ENCODE measurements at places on chromosomes 13 and 19.

GRCh38 chr19:608155-609003 lies 18.7 kb downstream of the HCN2 start:
- no peak for DNase-seq

- no peak for DNase-seq
These were observed 5.1 kb upstream of the GPI start for GRCh38 chr19:34359954-34360315.

DNA sequence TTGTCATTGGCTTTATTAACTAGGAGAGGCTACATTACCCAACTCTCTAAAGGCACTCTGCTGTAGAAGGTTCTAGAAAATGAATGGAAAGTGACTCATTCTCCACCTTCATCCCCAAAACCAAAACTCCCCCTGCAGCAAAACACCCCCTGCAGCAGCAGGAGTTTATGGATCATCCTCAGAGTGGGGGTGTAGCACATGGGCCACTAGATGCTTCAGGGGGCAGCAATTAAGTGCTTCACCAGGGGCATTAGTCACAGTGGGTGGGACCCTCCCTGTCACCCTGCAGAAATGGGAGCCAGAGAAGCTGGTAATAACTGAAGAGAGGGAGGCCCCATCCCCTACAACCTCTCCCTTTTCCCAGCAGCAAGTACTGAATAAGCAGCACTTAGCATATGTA lies 64.5 kb upstream of the MED4 start:
- DNase-seq = no peak

DNA sequence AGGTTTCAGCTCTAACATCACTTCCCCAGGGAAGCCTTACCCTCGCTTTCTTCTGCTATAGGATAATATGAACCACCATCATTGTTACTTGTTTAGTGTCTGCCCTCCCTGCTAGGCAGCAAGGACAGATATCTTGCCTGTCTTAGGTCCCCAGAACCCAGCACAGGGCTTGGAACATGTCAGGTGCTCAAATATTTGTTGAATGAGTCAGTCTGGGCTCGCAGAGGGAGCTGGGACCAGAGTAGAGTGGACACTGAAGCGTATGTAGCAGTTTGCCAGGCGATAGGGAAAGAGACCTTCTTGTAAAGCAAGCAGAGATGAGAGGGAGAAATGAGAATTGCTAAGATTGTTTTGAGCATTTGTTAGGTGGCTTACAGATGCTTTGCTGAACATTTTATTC lies 11.7 kb downstream of the BCKDHA start:
- DNase-seq = peak; percentile 44

DNA sequence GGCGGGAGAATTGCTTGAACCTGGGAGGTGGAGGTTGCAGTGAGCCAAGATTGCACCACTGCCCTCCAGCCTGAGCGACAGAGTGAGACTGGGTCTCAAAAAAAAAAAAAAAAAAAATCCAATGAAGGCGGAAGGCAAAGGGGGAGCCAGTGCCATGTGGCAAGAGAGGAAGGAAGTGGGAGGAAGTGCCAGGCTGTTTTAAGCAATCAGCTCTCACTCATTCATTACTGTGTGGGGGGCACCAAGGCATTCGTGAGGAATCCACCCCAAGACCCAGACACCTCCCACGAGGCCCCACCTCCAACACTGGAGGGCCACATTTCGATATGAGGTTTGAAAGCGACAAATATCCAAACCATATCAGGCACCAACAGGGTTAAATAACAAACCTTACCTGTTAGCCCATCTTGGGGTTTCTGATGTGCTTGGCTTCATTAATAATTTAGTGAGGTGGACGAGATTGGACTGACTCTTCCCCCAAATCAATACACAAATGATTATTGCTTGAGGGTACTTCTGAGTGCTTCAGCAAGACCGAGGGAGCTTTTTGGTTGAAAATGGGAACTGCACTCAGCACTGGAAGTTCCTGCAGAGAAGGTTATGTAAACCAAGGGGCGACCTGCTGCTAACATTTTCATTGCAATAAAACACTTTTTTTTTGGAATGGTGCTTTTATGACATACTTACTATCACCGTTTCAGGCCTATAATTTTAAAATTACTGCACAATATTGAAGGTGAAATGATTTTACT lies 7.5 kb upstream of the LRP3 start:
- no peak for DNase-seq

GRCh38 chr13:101465877-101466276 lies 13.4 kb downstream of the ITGBL1 start:
- no peak for DNase-seq

GRCh38 chr19:49347835-49348234 lies 12.6 kb downstream of the CD37 start:
- DNase-seq = no peak

GRCh38 chr13:25802579-25802978 lies 249.2 kb downstream of the SHISA2 start:
- no peak for DNase-seq

GRCh38 chr19:47109541-47110375 lies 3.8 kb downstream of the ZC3H4 start:
- DNase-seq = no peak

GRCh38 chr13:74645586-74645985 lies 511.4 kb upstream of the KLF12 start:
- no peak for DNase-seq

DNA sequence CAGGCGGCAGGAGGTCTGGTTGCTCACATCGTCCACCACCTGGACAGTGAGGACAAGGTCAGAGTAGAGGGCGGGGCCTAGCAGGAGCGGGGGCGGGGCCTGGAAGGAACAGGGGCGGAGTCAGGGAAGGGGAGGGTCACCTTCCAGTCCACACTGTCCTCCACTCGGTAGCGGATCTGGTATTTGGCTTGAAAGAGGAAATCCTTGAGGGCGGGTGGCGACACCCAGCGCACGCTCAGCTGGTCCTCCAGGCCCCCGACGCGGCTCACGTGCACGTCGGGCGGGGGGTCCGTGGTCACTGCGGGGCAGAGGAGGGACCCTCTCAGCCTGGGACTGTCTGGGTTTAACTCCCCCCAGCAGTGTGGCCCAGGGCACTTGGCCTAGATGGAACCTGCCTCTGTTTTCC lies 8.2 kb downstream of the REX1BD start:
- DNase-seq = peak; percentile 10

GRCh38 chr13:76331943-76332712 lies 554.1 kb downstream of the KCTD12 start:
- no peak for DNase-seq

GRCh38 chr13:110416131-110417025 lies 109.3 kb downstream of the COL4A2 start:
- no peak for DNase-seq

GRCh38 chr13:111971891-111972780 lies 94.8 kb upstream of the SOX1 start:
- peak; percentile 72 for DNase-seq

GRCh38 chr13:27391471-27391870 lies 32.9 kb upstream of the GTF3A start:
- DNase-seq = no peak

DNA sequence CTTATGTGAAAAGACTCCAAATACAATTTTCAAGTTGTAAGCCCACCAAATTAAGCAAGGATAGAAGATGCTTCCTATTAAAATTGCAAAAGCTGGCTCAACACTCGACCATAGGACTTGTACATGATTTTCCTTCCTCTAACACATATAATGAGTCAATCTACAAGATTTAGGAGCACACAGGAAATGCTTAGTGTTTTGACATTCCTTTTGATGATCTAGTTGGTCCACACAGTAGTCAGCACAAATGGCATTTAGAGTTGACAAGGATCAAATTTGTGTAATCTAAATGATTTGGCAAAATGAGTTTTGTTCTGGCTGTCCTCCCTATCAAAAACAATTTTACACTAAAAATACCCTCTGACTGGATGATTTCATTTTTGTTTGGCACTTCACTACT lies 340.2 kb downstream of the DIAPH3 start:
- DNase-seq = no peak

GRCh38 chr13:50129706-50130122 lies 114.5 kb downstream of the KCNRG start:
- DNase-seq = no peak

DNA sequence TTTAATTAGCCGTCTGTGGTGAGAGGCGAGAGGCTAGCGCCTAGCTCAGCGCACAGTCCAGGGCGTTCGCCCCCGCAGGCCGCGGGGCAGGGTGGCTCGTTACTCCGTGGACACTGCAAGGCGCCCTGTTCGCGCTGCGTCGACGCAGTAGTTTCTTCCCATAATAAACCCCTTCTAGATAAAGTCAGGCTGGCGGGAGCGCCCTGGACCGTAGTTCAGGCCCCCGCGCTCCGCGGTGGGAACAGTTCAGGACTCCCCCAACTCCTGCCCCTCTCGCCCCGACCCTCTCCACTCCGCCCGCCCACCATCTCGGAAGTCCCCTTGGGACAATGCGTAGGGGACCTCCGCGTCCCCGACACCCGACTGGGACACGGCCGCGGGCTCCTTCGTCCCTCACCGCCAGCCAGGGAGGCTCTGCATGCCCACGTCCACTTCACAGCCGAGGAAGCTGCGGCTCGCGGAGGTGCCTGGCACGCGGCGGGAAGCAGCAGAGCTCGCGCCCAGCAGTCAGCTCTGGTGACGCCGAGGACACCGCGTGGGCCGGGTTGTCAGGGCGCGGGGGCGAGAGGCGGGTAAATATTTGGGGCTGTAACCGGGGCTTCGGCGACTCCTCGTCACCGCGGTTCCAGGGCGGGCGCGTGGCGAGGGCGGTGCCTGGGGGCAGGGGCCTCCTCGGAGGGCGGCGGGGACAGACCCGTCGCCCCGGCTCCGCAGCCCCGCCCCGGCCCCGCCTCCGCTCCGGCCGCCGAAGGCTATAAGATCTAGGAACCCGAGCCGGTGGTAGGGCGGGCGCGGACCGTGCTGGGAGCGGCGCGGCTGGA lies at the start of gene RGCC:
RGCC (plus strand) TSS at position 783 of the 821 bp plus-strand sequence. CDS start 158 bp downstream, outside the sequence.
- peak; percentile 20 for DNase-seq

DNA sequence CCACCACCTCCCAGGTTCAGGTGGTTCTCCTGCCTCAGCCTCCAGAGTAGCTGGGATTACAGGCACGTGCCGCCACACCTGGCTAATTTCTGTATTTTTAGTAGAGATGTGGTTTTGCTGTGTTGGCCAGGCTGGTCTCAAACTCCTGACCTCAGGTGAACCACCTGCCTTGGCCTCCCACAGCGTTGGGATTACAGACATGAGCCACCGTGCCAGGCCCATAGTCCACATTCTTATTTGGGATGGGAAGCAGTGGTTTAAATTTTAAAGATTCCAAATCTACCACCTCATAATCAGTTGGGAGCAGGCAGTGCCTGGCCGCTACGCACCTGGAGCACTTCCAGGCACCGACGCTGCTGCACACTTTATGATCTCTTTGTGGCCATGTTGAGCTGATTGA lies 160.6 kb upstream of the SOX1 start:
- DNase-seq = no peak

- no peak for DNase-seq
These were observed 814.2 kb upstream of the SLITRK5 start for GRCh38 chr13:86856991-86857390.

DNA sequence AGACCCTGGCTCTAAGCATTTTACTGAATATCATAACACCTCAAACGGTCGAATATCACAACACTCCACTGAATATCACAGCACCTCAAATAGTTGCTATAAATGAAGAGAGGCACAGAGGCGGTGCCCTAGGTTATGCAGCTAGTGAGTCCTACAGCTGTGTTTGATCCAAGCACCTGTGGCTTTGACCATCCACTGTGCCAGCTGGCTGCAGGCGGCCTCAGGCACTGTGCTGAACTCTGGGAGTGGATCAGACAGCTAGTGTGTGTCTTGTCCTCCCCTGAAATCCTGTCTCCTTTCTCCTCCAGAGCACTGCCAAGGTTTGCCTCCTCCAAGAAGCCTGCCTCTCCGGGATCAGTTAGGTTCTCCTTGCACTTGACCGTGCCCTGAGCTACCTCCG lies 7.3 kb downstream of the NOSIP start:
- DNase-seq = no peak

- no peak for DNase-seq
These were observed 20.3 kb downstream of the ZNF433 start for GRCh38 chr19:12015015-12015752.

GRCh38 chr13:75787249-75787928 lies 151.3 kb downstream of the LMO7 start:
- DNase-seq = no peak

GRCh38 chr13:106329941-106330340 lies 205.5 kb downstream of the EFNB2 start:
- no peak for DNase-seq

- no peak for DNase-seq
These were observed 18.0 kb downstream of the CACNG6 start for GRCh38 chr19:54009440-54009839.

DNA sequence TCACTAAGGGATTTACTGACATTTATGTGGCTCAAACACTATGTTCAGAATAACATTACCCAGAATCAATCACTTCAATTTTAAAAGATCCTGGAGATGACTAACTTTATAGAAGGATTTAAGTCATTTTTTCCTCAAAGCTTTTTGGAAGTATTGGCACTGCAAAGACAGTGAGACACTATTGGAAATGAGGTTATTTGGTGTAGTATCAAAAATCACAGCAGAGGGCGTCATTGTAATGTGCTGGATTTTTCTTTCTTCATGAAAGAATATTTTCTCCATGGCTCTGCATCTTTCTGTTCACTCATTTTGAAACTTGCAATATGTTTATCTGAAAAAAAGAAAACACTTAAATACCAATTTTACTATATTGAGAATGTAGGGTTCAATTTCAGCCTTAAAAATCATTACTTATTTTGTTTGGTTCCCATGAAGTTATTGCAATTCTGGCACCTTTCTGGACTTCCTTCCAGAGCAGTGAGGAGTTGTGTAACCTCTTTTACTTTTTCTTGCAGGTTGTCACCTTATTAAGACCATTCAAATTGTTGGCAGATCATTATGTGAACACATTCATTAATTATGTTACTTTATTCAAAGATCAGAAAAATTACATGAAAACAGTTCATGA lies 3.7 kb upstream of the CSNK1A1L start:
- DNase-seq = peak; percentile 34

DNA sequence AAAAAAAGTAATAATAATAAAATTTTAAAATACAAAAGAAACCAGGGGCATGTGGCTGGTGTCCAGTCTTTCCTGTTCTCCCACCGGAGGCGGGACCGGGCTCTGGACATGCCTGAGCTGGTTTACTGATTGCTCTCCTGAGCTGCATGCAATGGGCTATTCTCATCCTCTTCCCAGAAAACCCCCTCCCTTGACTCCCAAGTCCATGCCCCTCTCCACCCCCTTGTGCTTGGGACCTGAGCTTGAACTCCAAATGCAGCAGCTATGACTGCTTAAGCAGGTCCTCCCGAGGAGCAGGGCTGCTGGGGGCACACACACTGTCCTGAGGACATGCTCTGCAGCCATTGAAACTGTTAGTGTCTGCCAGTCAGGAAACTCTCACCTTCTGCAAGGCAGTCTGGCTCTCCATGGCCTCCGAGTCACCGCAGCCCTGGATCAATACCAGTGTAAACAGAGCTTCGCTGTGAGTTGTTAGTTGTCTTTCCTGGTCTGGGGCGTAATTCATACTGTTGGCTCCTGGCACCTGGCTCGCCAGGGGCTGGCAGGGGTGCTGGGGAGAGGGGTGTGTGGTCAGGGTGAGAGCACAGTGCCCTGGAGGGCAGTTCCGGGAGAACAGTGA lies 41.6 kb upstream of the CHST8 start:
- peak; percentile 50 for DNase-seq

- no peak for DNase-seq
These were observed 100.4 kb upstream of the SERP2 start for GRCh38 chr13:44273216-44273615.
